ENCODE measurements at places on chromosomes 4 and X.

DNA sequence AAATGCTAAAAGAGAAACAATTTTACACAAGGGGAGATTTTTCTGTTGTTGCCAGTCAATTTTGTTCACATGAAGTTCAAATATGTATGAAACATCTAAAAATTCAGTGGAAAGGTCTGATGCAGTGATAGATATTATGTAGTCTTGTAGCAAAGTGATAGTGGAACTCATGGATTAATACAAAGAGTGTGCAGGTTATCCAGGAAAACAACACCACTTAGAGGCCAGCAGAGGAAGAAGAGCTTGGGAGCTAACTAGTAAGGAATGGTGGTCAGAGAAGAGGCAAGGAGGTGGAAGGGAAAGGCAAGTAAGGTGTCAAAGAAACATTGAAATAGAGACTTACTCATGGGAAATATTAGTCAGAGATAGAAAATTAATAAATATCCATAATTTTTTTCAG lies 395.6 kb downstream of the MAPK10 start:
- DNase-seq, result no peak
- H3K4me1 ChIP-seq, result no peaks in the 10 kb centered on the region
- no peak overlapping the region for H3K27ac ChIP-seq
- H3K36me3 ChIP-seq, result no peaks in the 10 kb centered on the region

- H3K27me3 ChIP-seq, result no peaks in the 10 kb centered on the region
- no peak overlapping the region for H3K27ac ChIP-seq
- H3K4me3 ChIP-seq, result no peak overlapping the region
- H3K36me3 ChIP-seq, result no peaks in the 10 kb centered on the region
- DNase-seq, result no peak
- no peaks in the 10 kb centered on the region for H3K4me1 ChIP-seq
Measured at GRCh38 chrX:8913655-8914409, 112.6 kb upstream of the FAM9A start.

- no peaks in the 10 kb centered on the region for H3K4me1 ChIP-seq
- DNase-seq, result no peak
- no peaks in the 10 kb centered on the region for H3K36me3 ChIP-seq
- no peak overlapping the region for H3K4me3 ChIP-seq
- no peak overlapping the region for H3K27ac ChIP-seq
- H3K27me3 ChIP-seq, result no peaks in the 10 kb centered on the region
Measured at GRCh38 chr4:173698557-173699262, 168.7 kb upstream of the HAND2 start.

DNA sequence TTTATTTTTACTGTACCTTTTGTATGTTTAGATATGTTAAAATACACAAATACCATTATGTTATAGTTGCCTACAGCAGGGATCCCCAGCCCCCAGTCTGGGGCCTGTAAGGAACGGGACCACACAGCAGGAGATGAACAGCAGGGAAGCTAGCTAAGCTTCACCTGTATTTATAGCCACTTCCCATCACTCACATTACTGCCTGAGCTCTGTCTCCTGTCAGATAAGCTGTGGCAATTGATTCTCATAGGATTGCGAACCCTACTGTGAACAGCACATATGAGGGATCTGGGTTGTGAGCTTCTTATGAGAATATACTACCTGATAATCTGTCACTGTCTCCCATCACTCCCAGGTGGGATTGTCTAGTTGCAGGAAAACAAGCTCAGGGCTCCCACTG lies 73.9 kb downstream of the BMPR1B start:
- H3K36me3 ChIP-seq, result no peaks in the 10 kb centered on the region
- H3K27me3 ChIP-seq, result no peaks in the 10 kb centered on the region
- no peak overlapping the region for H3K4me3 ChIP-seq
- DNase-seq, result peak; percentile 35
- H3K27ac ChIP-seq, result no peak overlapping the region

GRCh38 chrX:150570512-150570911 lies 2.1 kb downstream of the MTM1 start:
- H3K36me3 ChIP-seq, result no peaks in the 10 kb centered on the region
- no peaks in the 10 kb centered on the region for H3K27me3 ChIP-seq
- no peaks in the 10 kb centered on the region for H3K4me1 ChIP-seq
- H3K4me3 ChIP-seq, result no peak overlapping the region

GRCh38 chrX:71177327-71177726 lies 32.7 kb downstream of the NLGN3 start:
- no peaks in the 10 kb centered on the region for H3K4me1 ChIP-seq
- no peak for DNase-seq
- H3K36me3 ChIP-seq, result no peaks in the 10 kb centered on the region
- H3K27me3 ChIP-seq, result no peaks in the 10 kb centered on the region
- H3K27ac ChIP-seq, result no peak overlapping the region

GRCh38 chrX:2147928-2148327 lies 352.8 kb downstream of the DHRSX start:
- peaks cover 3% of the 10 kb centered on the region for H3K4me1 ChIP-seq
- no peak for DNase-seq
- H3K36me3 ChIP-seq, result no peaks in the 10 kb centered on the region
- H3K27me3 ChIP-seq, result no peaks in the 10 kb centered on the region

GRCh38 chrX:25158635-25159034 lies 142.9 kb upstream of the ARX start:
- H3K4me3 ChIP-seq, result no peak overlapping the region
- DNase-seq, result no peak
- no peaks in the 10 kb centered on the region for H3K4me1 ChIP-seq
- H3K36me3 ChIP-seq, result no peaks in the 10 kb centered on the region
- no peaks in the 10 kb centered on the region for H3K27me3 ChIP-seq

DNA sequence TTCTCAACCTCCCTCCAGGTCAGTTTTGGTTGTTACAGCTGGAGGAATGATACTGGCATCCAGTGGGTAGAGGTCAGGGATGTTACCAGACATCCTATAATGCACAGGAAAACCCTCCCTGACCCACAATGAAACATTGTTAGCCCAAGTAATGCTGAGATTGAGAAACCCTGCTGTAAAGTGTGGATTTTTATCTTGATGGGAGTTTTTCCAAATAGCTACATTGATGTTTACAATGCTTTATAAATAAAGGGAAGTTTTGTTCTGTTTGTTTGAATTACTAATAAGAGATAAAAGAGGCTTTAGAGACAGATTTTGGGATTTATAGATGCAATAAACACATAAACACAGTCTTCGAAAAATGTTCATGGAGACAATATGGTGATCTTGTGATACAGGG lies 194.0 kb upstream of the NUDT6 start:
- H3K36me3 ChIP-seq, result no peaks in the 10 kb centered on the region
- H3K27me3 ChIP-seq, result no peaks in the 10 kb centered on the region
- H3K27ac ChIP-seq, result no peak overlapping the region
- no peak overlapping the region for H3K4me3 ChIP-seq
- no peak for DNase-seq

GRCh38 chr4:31084806-31085416 lies 364.7 kb downstream of the PCDH7 start:
- no peak overlapping the region for H3K4me3 ChIP-seq
- H3K4me1 ChIP-seq, result no peaks in the 10 kb centered on the region
- no peaks in the 10 kb centered on the region for H3K36me3 ChIP-seq
- H3K27me3 ChIP-seq, result no peaks in the 10 kb centered on the region
- H3K27ac ChIP-seq, result no peak overlapping the region

- no peaks in the 10 kb centered on the region for H3K4me1 ChIP-seq
- no peaks in the 10 kb centered on the region for H3K27me3 ChIP-seq
- H3K36me3 ChIP-seq, result no peaks in the 10 kb centered on the region
- no peak for DNase-seq
- no peak overlapping the region for H3K4me3 ChIP-seq
Measured at GRCh38 chr4:8279321-8280157, 10.0 kb downstream of the HTRA3 start.

GRCh38 chrX:18149454-18149853 lies 71.2 kb downstream of the BEND2 start:
- DNase-seq, result peak; percentile 54
- H3K4me1 ChIP-seq, result no peaks in the 10 kb centered on the region
- H3K27ac ChIP-seq, result no peak overlapping the region
- H3K36me3 ChIP-seq, result no peaks in the 10 kb centered on the region
- no peak overlapping the region for H3K4me3 ChIP-seq

- no peak overlapping the region for H3K27ac ChIP-seq
- no peak for DNase-seq
- no peaks in the 10 kb centered on the region for H3K36me3 ChIP-seq
- no peaks in the 10 kb centered on the region for H3K4me1 ChIP-seq
- no peaks in the 10 kb centered on the region for H3K27me3 ChIP-seq
Measured at GRCh38 chrX:8319359-8319758, 145.3 kb upstream of the VCX3B start.

- H3K36me3 ChIP-seq, result no peaks in the 10 kb centered on the region
- no peak overlapping the region for H3K27ac ChIP-seq
- no peaks in the 10 kb centered on the region for H3K27me3 ChIP-seq
- H3K4me1 ChIP-seq, result no peaks in the 10 kb centered on the region
- H3K4me3 ChIP-seq, result no peak overlapping the region
Measured at GRCh38 chr4:54723820-54724219, 66.1 kb downstream of the KIT start.

DNA sequence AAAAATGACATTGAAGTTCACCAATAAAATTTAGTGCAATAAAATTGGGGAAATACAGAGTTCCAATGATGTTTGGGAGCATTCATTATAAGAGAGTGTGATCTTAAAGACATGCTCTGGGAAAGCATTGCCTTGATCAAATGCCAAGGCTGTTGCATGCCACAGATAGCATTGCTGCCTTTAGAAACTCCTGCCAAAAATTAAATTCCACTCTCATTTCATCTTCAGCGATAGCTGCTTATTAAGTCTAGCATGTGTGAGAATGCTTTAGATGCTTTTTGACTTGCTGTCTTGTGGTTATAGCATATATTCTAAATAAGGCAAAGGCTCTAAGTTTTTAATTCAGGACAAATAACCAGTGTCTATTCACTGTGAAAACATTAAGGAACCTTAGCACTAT lies 49.3 kb downstream of the NPNT start:
- no peak overlapping the region for H3K27ac ChIP-seq
- no peaks in the 10 kb centered on the region for H3K27me3 ChIP-seq
- H3K4me1 ChIP-seq, result no peaks in the 10 kb centered on the region
- no peak overlapping the region for H3K4me3 ChIP-seq
- DNase-seq, result no peak

- H3K36me3 ChIP-seq, result no peaks in the 10 kb centered on the region
- H3K27ac ChIP-seq, result no peak overlapping the region
- no peak overlapping the region for H3K4me3 ChIP-seq
- no peak for DNase-seq
Measured at GRCh38 chr4:121792966-121793365, 8.2 kb upstream of the EXOSC9 start.

DNA sequence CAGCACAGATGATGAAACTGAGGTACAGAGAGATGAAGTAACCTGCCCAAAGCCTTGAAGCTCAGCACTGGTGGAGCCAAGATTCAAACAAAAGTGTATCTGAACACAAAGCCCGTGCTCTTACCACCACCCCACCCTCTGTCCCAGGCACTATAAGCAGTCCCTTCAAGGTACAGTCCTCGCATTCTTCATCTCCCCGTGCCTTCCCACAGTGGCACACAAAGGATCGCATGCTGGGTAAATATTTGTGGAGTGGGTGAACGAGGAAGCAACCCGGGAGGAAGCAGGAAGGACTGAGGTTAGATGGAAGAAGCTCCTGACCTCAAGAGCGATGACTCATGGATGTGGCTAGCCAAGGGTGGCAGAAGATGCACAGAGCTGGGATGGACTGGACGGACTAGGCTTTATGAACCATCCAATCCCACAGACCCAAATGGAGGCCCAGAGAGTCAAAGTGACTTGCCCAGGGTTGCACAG lies 18.4 kb downstream of the IQSEC2 start:
- H3K4me3 ChIP-seq, result no peak overlapping the region
- H3K27ac ChIP-seq, result no peak overlapping the region
- DNase-seq, result no peak
- no peaks in the 10 kb centered on the region for H3K27me3 ChIP-seq
- H3K4me1 ChIP-seq, result no peaks in the 10 kb centered on the region
- H3K36me3 ChIP-seq, result no peaks in the 10 kb centered on the region

DNA sequence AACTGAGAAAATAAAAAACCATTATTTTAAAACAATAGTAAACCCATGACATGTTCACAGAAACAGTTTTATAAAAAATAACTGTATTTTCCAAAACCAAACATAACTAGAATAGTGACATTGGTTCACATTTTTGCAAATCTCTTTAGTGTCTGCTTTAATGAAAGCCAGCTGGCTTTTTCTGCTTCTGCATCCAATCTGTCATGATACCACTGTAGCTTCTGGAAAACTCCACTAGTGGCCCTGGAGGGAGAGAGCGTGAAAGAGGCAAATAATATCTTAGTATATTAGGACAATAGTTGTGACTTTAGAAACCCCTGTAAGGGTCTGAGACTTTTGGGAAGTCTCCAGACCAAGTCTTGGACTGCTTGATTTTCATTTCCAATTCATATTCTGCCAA lies 31.1 kb downstream of the FGFBP1 start:
- H3K27ac ChIP-seq, result no peak overlapping the region
- H3K36me3 ChIP-seq, result no peaks in the 10 kb centered on the region
- peaks cover 3% of the 10 kb centered on the region for H3K4me1 ChIP-seq
- H3K27me3 ChIP-seq, result no peaks in the 10 kb centered on the region

DNA sequence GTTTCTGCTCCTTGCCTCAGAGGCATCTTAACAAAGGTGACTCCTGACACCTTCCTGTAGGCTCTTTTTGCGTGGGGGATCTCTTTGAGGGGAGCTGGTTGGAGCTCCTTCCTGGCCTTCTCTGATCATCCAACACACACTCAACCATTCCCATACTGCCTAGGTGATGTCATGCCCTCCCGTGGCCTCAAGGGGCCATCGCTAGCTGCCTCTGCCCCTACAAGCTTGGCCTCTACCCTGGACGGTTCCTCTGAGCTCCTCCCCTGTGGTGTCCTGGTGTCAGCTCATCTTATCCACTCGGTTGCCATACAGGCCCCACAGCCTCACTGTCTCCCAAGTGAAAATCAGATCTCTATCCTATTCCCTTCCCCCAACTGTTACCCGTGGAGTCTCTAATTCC lies 13.7 kb upstream of the ZNF185 start:
- H3K4me1 ChIP-seq, result no peaks in the 10 kb centered on the region
- DNase-seq, result peak; percentile 73
- H3K36me3 ChIP-seq, result no peaks in the 10 kb centered on the region
- no peaks in the 10 kb centered on the region for H3K27me3 ChIP-seq
- no peak overlapping the region for H3K27ac ChIP-seq

GRCh38 chr4:41303372-41304118 lies 46.8 kb downstream of the UCHL1 start:
- H3K27ac ChIP-seq, result no peak overlapping the region
- H3K27me3 ChIP-seq, result no peaks in the 10 kb centered on the region
- DNase-seq, result no peak
- H3K4me3 ChIP-seq, result no peak overlapping the region
- no peaks in the 10 kb centered on the region for H3K36me3 ChIP-seq
- H3K4me1 ChIP-seq, result peaks cover 4% of the 10 kb centered on the region

DNA sequence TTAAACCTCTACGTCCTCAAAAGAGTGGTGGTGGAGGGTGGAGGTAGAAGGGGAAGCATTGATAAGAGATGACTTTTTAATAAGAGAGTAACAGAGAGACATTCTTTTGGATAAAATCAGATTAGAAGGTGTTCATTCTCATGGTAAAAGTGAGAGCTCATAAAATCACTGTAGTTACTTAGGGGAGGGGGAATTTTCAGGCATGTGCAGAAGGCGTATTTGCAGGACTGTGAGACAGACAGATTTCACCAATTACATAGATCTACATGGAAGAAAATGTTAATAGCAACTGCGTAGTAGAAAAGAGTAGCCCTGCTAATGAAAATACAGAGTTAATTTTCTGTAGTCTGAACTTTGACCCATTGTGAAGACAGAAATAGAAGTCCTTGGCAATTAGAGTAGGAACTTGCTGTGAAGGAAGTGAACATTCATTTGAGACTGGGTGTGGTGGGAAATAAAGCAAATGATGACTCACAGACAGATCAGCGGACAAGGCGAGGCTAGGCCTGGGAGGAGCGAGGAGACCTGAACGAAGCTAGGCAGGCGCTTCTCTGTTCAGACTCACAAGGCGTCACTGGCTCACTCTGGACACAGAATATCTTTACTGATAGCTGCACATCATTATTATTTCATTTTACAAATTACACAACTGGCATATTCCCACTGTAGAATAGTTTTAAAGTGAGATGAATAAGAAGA lies 57.2 kb upstream of the FAM9C start:
- no peak for DNase-seq
- H3K4me3 ChIP-seq, result no peak overlapping the region
- no peaks in the 10 kb centered on the region for H3K4me1 ChIP-seq

Data from mesendoderm (in vitro differentiated cells).